ENCODE measurements at places on chromosomes 12 and 14.

DNA sequence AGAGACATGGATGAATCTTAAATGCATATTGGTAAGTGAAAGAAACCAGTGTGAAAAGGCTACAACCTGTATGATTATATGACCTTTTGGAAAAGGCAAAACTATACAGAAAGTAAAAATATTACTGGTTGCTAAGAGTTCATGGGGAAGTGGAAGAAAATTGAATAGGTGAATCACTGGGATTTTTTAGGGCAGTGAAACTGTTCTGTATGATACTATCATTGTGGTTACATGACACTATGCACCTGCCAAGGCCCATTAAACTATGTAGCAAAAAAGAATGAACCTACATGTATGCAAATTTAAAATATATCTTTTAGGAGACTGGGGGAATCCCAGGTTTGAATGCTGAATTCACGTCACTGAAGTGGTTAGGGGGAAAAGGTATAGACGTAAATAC, 12.6 kb upstream of the OR8S1 start:
- no peak for DNase-seq

DNA sequence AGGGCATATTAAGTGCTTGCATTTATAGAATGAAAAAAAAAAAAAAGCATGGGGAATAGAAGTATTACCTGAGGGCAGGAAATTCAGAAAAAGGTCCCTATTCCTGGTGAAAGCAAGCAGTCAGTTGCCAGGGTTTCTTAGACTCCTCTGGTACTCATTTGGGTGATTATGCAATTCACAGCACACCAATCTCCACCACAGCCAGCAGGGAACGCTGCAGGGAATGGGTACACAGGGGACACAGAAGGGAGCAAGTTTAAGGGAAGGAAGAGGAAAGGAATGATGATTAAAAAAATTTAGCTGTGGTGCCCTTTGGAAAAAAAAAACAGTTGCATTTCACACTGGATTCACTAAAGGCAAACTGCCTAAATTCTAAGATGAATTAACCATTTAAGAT, 14.2 kb downstream of the BLTP3B start:
- peak; percentile 19 for DNase-seq

GRCh38 chr14:37665951-37666350, 70.5 kb downstream of the TTC6 start:
- DNase-seq, result no peak

- DNase-seq, result no peak
Observed at GRCh38 chr14:54529811-54530210, 20.1 kb downstream of the CGRRF1 start.

DNA sequence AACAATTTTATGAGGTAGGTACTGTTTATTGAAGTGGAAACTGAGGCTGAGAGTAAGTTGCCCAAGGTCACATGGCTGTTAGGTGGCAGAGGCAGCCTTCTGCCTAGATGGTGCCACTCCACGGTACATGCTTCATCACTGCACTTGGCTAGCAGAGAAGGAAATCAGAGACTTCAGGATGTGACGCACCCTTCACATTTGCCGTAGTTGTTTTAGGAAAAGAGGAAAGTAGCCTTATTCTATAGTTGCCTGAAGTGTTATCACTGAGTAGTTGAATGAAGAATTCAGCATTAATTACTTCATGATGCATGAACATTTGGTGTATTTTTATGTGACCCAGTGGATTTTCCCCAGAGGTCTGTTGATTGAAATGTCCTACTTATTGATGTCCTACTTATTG, 55.7 kb downstream of the ERC1 start:
- DNase-seq, result no peak

GRCh38 chr12:12612358-12612757, 682 bp downstream of the CREBL2 start:
- peak; percentile 13 for DNase-seq

GRCh38 chr12:32462908-32463307, 63.5 kb downstream of the FGD4 start:
- DNase-seq, result no peak

DNA sequence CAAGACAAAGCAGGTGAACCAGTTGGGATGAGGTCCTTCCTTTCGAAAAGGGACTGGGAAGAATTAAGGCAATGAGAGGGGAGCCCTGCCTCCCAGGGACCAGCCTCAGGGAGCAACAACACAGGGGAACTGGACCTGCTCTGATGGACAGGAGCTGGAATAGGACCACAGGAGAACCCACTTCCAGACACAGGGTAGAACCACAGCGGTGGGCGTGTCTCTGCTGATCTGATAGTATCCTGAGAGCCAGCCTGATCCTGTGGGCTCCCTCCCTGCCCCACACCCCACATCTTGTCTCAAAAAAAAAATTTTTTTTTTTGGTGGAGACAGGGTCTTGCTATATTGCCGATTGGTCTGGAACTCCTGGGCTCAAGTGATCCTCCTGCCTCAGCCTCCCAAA, 13.6 kb upstream of the PLEK2 start:
- DNase-seq, result no peak

Measured in Calu3 (cell line).